ENCODE measurements at places on chromosomes 13 and 19.

GRCh38 chr19:17860331-17860992 is 752 bp downstream of the RPL18A start:
- no peak for DNase-seq

GRCh38 chr19:3163230-3163886 is 15.2 kb upstream of the S1PR4 start:
- DNase-seq = no peak

DNA sequence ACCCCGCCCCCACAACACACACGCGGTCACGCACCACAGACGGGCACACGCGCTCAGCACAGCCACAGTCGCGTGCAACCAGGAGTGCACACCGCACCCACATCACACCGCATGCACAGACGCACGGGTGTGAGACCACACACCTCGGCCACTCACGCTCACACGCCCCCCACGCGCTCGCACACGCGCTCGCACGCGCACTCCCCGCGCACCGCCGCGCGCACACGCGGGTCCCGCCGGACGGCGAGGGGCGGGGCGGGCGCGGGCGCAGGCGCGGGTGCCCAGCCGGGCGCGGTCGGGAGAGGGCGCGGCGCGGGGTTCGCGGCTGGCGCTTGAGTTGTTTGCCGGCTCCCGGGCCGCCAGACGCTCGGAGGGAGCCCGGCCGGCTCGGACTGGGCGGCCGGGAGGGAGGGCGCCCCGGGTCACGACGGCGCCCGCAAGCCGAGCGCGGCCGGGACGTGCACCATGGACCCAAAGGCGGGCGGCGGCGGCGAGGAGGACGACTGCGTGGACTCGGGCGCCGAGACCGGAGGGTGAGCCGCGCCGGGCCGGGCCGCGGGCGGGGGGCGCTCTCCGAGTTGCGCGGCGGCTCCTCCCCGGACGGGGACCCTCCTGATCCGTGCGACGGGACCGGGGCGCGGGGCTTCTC is at the start of gene FAM124A:
TSS of gene FAM124A (plus strand) at position 362 of the 649 bp plus-strand sequence. CDS start at position 466, 104 bp downstream.
- DNase-seq = no peak

DNA sequence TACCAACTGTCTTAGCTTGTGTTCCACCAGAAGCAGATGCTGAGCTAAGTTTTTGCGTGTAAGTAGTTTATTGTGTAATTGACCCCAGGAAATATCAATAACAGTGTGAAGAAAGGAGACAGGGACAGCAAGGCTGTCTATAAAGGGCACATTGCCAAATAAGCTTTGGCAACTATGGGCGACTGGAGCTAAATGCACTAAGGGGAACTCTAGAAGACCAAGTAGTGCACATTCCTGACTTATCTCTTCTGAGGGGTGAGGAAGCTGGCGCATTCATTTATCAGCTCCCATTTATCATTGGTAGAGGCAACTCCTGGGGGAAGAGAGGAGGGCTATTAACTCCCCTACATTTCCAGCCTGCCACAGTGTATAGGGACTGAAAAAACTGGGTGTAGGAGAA is 135.0 kb downstream of the DLEU7 start:
- no peak for DNase-seq

DNA sequence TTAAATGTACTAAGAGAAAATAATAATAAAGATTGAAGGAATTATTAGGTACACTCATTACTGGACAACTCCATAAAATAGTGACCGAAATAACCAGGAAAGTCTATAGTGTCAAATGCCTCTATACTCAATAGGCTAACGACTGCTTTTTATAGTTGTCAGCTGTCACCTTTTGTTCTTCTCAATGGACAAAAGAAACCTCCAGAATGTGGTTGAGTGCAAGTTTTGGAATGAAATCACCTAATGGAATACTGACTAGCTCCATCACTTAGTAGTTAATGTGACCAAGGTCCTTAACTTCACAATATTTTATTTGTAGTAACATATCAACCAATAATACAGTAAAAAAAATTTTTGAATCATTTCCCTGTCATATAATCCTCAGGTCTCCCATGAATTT is 18.1 kb downstream of the TSC22D1 start:
- no peak for DNase-seq
